Aorta (tissue), 5 donors: ENCODE measurements at places on chromosomes 5 and 9. TPM values are rescaled to one million over a fixed set of nuclear protein-coding genes. Genes with fewer than 3 reads are reported as not detected.

- no peak for DNase-seq
These were observed 586.2 kb downstream of the ZNF608 start for GRCh38 chr5:124160265-124160664.

GRCh38 chr9:24582146-24583126, 36.7 kb upstream of the IZUMO3 start:
- no peak for DNase-seq

DNA sequence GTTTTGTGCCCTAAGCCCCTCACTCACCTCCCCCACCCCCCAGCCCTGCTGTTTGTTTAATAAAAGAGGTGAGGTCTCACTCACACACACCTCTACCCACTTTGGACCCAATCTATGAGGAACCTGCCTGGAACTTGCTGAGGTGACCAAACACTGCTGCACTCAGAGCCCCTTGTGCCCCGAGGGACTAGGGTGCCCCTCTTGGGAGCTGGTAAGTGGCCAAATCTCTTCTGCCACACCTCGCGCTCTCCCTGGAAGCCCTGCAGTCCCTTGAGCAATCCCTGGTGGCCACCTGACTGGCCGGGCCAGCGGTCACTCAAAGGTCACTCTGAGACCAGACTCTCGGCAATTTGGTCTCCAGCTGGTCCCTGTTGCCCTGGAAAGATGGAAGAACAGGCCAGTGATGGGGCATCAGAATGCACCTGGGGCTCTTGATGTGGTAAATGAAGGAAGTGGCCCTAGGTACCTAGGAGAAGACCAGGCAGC, 157.2 kb downstream of the MED10 start:
- DNase-seq: no peak

GRCh38 chr9:5893591-5894236, 3.0 kb downstream of the MLANA start:
- no peak for DNase-seq

DNA sequence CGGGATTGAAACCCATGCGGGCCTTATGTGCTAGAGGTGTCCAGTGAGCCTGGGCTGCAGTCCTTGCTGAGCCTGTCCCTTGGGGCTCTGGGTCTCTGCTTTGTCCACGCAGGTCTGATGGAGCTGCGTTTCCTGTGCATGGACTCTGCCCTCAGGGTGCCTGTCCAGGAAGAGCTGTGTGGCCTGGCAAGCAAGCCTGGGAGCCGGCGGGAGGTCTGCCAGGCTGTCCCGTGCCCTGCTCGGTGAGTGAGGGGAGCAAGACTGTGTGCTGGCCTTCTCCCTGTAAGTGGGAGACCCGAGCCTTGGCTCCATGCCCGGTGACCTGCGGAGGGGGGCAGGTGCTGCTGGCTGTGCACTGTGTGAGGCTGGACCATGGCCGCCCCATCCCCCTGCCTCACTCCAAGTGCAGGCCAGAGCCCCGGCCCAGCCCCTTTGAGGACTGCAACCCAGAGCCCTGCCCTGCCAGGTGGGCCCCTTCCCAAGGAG, 11.2 kb upstream of the CACFD1 start:
- DNase-seq: no peak

DNA sequence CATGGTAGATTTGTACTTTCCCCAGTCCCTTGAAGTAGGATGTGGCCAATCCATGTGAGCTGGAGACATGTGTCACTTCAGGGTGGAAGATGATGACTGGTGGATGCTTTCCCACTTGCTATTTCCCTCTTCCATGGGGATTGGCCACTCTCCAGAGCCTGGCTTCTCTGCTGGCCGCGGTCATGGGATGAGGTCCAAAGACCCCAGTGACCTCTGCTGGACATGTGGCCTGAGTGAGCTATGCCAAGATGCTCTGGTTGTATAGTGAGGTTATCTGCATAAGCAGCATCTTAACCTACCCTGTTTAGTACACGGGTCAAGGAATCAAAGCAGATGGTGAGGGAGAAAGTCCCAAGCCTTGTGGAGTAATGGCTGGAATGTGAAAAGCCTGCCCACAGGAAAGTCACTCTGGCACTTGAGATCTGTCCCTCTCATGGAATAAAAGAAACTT, 47.1 kb downstream of the SH3PXD2B start:
- no peak for DNase-seq

DNA sequence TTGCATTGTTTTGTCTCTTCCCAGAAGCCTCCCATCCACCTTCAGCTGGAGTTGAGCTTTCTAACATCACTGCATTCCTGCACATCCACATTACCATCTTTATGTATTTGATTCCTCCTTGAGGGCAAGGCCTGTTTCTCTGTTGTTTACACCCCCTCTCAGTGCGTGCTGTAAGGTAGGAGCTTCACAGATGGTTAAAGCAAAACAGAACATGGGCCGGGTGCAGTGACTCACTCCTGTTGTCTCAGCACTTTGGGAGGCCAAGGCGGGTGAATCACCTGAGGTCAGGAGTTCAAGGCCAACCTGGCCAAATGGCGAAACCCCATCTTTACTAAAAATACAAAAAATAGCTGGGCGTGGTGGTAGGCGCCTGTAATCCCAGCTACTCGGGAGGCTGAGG, 110.9 kb downstream of the KCNIP1 start:
- DNase-seq: no peak

DNA sequence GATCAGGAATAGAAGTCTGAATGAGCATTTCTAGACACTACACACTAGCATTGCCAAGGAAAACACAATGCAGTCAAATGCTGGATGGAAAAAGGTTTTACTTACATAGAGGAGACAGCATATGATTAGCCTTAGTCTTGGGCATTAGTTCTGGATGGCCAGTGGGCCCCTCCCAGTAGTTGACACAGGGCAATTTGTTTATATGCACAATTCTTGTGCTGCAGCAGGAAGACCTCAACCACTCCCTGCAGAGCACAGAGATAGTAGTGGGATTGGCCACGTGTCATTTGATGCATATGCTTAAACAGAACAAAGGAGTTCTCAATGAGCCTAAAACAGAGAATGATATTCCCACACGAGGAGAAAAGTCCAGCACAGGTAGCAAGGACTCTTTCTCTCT, 1496.2 kb upstream of the CDH6 start:
- no peak for DNase-seq

GRCh38 chr5:119220576-119221197, 135.1 kb upstream of the TNFAIP8 start:
- no peak for DNase-seq

DNA sequence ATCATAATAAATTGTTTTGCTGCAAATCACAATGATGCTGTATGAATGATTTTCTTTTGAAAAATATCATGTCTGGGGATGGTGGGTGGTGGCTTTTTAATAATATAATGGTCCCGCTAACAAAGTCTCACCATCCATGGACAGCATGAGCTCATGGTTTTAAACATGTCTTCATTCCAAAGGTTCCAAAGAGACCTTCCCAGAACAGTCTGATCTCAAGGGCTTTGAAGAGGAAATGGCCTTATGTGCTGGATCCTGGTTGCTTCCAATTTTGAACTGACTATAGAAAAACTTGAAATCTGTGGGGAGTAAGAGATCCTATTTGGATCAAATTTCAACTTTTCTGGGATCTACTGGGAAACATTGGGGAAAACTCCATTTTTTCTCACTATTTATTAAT, 121.8 kb downstream of the ADAMTS12 start:
- DNase-seq: no peak

DNA sequence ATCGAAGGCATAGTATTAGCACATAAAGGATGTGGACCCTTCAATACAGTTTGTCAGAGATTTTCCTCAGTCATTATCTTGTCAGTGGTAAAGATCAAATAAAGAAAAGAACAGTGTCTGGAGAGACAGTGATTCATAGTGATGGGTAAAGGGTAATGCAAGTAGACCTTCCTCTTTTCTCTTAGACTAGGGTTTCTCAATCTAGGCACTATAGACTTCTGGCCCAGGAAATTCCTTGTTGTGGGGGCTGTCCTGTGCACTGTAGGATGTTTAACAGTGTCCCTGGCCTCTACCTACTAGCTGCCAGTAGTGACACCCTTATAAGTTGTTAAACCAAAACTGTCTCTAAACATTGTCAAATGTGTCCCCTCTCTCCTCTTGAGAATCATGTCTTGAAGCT, 6.9 kb downstream of the CAMK4 start:
- DNase-seq: no peak

GRCh38 chr5:68172314-68172713, 43.2 kb upstream of the PIK3R1 start:
- DNase-seq: no peak

GRCh38 chr9:125743682-125744428, 3.3 kb upstream of the PBX3 start:
- DNase-seq: no peak

- no peak for DNase-seq
These were observed 67.2 kb upstream of the CD180 start for GRCh38 chr5:67263656-67264408.

DNA sequence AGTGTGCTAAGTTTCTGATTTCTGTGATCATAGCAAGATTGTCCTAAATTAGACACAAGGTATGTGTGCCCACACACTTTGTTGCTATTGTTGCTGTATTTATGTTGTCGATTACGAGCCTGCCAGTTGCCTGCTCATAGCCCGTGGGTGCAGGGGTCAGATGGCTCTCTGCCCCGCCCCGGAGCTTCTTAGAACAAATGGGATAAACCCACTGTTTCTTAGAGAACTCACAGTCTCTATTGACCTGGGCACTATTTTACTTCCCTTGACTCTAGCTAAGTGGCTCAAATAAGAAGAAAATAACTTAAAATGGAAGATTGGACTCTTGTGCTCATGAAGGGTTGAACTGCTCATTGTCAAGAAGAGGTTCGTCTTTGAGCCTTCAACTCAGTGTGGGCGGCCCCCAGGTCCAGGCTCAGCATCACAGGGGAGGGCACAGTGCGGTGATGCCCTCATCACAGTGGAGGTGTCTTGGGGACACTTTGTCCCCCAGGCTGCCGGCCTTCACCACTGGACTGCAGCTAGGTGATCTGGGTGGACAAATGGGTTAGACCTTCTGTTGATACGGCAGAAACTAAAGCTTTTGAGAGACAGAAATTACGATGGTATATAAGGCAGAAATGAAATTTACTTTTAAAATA, 155.5 kb downstream of the TENT4A start:
- no peak for DNase-seq

GRCh38 chr9:108048406-108049025, 558.9 kb upstream of the KLF4 start:
- DNase-seq: no peak

DNA sequence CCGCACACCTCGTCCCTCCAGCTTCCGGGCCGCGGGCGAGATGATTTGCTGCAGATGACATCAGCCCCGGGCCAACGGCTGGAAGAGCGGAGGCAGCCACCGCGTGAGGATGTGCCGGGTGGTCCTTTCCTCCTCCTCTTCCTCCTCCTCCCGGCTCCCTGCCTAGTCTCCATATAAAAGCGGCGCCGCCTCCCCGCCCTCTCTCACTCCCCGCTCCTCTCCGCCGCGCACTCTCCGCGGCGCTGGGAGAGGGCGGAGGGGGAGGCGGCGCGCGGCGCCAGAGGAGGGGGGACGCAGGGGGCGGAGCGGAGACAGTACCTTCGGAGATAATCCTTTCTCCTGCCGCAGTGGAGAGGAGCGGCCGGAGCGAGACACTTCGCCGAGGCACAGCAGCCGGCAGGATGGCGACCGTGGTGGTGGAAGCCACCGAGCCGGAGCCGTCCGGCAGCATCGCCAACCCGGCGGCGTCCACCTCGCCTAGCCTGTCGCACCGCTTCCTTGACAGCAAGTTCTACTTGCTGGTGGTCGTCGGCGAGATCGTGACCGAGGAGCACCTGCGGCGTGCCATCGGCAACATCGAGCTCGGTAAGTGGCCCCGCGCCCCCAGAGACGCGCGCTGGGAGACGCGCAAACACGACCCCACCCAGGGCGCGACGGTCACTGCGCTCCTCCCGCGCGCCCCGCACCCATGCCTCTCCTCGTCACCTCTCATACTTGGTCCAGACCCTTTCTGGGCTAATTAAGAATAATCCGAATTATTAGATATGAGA, at the start of gene MAP1B:
Gene MAP1B, plus strand, starts transcription at position 345 of the 770 bp plus-strand sequence. Its CDS starts 57 bp downstream, at position 402.
- DNase-seq: peak; percentile 87

- no peak for DNase-seq
These were observed 28.5 kb downstream of the ZNF366 start for GRCh38 chr5:72478684-72479083.

GRCh38 chr5:171627936-171628632, 157.5 kb upstream of the SMIM23 start:
- no peak for DNase-seq

DNA sequence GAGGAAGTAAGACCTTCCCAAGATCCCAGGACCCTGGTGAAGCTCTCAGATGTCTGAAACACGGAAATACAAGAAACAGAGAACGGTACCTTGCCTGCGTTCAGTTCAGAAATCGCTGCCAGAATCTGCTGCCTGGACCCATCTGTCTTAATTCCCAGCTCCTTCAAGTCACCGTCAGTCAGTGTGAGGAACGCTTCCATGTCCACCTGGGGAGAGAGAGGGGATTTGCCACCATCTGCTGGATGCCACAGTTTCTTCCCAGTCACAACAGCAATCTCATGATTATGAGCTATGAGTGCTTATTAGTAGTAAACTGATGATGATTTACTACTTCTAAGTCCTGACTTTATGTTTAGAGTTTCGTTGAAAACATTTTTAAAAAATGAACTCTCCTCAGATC, 36.7 kb upstream of the GABBR2 start:
- DNase-seq: no peak

- no peak for DNase-seq
These were observed 4.6 kb upstream of the ERAP2 start for GRCh38 chr5:96871686-96872085.

- DNase-seq: no peak
These were observed 391 bp upstream of the NRG2 start for GRCh38 chr5:140043508-140043872.

IL3 gene
- not detected for total RNA-seq

WHRN gene
- total RNA-seq: 4.0 TPM

TMC1 gene
- total RNA-seq: 2.9 TPM

TRMT10B gene
- 8.1 TPM for total RNA-seq

LCN9 gene
- not detected for total RNA-seq

C5orf58 gene
- not detected for total RNA-seq

YIPF5 gene
- total RNA-seq: 48.2 TPM

TAF11L5 gene
- not detected for total RNA-seq

MYOT gene
- total RNA-seq: 4.0 TPM

PCDHB8 gene
- total RNA-seq: 4.1 TPM

KIAA1191 gene
- 78.4 TPM for total RNA-seq

QRFP gene
- not detected for total RNA-seq

NEUROG1 gene
- not detected for total RNA-seq

KIF3A gene
- total RNA-seq: 10.1 TPM

C6 gene
- total RNA-seq: 3.0 TPM
